ENCODE measurements at places on chromosomes 4 and X.

GRCh38 chr4:15659768-15660570 is 4.8 kb upstream of the FBXL5 start:
- DNase-seq: no peak

GRCh38 chr4:158530381-158530780 is 8.7 kb downstream of the RXFP1 start:
- no peak for DNase-seq

DNA sequence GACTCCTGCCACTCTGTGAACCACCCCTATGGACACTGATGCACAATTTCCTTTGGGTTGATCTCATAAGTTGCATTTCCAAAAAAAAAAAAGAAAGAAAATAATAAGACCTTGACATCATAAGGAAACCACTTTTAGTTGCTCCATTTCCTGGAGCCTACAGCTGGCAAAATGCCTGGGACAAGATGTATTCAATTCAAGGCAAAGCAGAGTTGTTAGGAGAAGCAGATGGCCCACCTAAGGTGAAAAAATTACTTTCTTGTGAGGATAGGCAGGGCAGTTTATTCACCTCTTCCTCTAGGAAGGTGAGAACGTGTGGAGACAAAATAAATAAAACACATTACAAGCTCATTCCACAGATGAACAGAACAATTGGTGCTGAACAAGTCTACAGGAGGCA is 14.1 kb upstream of the SCRG1 start:
- DNase-seq: no peak

- DNase-seq: peak; percentile 25
Measured at GRCh38 chr4:121217351-121217750, 53.2 kb upstream of the TNIP3 start.

DNA sequence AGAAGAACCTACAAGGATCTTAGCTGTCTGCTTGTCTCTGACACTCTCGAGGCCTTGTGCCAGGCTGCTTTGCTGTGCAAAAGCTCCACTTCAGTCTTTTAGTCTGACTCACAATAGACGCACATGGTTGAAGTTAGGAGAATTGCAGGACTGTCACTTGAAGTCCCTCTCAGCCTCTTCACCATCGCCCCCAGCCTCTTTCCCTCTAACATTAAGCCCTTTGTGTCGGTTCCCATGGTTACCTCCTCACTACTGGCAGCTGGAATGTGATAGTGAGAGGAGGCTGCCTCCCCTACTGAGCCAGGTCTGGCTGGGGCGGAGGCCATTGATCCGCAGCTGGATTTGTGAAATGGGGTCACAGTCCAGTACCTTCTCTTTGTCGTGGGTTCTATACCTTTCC is 201.8 kb downstream of the SOWAHB start:
- DNase-seq: no peak

DNA sequence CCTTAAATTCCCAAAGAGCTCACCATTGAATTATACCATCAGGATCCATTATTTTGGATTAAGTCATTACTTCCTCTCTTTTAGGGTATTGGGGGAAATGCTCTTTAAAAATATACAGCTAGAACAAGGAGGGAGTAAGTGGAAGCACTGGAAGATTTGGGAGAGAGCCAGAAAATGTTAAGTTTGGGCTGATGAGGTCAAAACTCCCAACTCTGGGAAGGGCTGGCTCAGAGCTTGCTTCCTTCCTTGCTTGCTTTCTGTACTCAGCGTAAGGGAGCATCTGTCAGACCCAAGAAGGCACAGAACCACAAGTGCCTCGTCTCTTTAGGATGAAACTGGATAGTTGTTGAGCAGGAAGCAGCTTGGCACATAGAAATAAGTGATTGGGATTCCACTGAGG is 138.2 kb downstream of the GUCY2F start:
- no peak for DNase-seq

GRCh38 chr4:171817026-171817425 is 3.8 kb downstream of the GALNTL6 start:
- no peak for DNase-seq

DNA sequence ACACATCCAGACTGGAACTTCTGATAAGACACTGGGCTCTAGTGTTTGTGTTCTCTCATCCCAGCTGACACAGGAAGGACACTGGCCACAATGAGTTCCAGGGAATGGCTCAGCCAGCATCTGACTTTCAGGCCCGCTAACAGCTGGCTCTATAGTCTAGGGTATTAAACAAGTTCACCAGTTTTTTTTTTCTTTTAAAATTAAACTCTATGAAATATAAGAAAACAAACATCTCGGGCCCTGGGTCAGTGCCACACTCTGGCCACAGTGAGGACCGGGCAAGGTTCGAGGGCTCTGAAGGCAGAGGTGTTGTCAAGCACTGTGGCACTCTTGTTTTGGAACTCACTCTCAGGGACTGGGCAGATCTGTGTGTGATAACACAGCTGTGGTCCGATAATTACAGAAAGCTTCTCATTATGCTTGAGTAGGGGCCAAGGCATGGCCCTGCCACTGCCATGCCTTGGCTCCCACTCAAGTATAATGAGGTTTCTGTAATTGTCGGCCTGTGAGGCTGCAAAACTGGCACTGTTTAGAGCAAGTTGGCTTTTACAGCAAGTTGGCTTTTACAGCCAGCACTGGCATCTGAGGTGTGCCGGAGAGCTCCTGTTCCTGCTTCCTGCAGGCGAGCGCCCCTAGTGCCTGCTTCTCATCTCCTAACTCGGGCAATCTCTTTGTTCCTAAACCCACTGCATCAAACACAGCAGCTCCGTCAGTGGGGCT is 62.8 kb downstream of the PPP1R2C start:
- no peak for DNase-seq

DNA sequence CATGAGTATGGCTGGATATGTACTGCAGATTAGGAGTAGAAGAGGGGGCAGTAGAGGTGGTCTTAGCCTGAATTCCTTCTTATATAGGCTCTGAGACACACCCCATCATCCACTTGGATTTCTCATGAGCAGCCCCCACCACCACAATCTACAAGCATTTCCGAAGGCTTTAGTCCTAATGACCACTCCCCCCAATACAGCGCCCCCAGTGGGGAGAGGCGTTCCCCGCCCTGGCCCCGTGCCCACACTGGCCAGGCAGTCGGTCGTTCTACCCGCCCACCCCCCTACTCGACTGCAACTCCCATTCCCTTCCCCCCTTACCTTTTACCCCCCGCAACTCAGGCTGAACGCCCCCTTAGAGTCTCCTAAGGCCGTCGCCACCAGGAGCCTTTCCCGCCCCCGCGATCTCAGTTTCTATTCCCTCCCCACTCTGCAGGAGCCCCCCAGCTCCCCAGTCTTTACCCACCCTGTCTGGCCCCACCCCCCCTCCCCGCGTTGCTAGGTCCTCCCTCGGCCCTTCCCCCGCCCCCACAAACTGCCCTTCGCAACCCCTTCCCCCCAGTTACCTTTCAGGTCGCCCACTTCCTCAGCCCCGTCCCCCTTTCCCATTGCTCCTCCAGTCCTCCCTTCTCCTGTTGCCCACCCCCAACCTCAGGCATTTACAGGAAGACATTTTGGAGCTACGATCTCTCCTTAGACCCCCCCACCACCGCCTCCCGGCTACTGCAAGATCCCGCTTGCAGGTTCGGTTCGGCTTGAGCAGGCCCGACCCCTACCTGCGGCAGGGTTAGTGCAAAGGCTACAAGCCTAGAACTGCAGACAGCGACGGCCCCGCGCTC is 468 bp downstream of the ZMYM3 start:
- DNase-seq: no peak

DNA sequence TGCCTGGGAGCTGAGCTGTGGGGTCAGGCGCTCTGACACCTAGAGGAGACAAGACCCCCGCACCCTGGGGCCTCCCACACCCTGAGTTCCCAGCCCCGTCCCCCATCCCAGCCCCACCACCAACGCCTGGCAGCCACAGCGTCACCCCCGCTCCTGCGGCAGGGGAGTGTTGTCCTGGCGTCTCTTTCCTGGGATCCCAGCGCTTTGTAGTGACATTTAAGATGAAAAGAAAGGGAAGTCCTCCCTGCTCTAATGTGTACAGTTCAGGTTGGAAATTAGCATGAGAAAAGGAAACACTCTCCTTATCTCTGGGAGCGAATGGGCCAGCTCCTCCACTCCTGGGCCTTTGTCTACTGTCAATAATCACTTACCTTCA is 112.1 kb downstream of the FAM53A start:
- DNase-seq: no peak

GRCh38 chr4:81399306-81400086 is 72.2 kb downstream of the RASGEF1B start:
- no peak for DNase-seq

GRCh38 chrX:17882680-17883079 is 21.6 kb upstream of the RAI2 start:
- no peak for DNase-seq

DNA sequence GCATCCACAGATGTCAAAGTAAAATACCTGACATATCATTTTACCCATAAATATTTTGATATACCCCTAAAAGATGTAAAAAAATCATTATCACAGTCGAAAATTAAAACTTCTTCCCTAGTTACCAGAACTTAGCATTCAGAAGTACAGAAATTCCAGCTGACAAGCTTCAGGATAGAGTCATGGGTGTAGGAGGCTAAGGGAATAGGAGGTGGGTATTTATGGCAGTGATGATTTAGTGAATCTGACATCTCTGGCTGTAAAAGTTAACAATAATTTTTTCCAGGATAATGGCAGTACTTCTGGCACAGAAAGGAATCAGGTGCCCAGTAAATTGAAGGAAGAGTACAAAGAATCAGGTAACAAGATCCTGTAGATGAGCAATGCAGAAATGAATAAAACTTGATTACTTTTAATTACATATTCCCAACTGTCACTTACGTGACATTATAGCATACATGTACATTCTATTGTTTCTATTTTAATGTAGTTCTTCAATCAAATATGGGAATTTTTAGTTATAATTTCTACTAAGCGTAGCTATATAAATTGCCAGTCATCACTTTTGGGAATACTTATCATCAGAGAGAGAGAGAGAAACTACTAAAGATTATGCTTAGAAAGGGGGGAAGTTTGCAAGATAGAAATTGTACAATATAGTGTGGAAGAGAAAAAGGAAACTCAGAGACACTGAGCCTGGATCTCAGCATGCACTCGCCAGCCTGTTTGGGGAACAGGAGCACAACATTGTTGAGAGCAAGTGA is 143.4 kb downstream of the TMEM144 start:
- no peak for DNase-seq

DNA sequence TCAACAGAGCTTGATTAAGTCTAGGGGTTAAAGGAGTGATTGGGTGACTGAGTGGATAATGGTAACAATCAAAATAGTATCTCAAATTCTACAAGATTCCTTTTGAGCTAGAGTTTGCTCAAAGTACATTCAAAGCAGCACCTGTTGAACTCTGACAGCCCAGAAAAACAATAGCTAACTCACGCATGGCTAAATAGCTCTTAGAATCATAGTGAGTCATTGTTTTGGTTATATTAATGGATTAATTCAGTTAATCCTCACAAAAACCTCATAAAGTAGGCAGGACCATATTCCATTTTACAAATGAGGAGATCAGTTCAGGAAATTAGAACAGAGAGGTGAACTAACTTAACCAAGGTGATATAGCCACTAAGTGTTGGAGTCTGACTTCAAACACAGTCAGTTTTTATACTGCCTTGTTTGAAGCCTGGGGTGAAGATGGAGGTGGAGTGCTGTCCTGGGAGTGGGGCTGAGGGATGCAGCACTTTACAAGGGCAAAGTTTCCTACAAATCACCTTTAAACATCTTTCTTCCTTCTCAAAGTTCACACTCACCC is 35.9 kb upstream of the PPM1K start:
- no peak for DNase-seq

DNA sequence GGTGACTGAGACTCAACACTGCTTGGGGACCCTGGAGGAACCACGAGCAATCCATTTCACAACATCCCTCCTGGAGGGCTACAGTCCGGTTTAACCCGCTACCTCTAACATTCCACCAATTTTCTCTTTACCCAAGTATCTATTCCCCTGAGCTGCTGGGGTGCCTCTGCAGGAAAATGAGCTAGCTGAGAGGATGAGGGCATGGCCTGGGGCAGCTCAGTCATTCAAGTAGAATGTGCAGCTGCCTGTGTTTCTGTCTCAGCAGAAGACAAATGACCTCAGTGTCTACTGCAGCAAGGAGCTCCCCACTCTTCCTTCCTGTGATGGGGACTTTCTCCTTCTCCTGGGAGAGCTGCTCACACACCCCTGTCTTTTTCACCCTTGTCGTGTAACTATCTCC is 120.8 kb downstream of the ZNF518B start:
- no peak for DNase-seq

GRCh38 chr4:41887821-41888686 is 47.2 kb upstream of the TMEM33 start:
- DNase-seq: no peak

DNA sequence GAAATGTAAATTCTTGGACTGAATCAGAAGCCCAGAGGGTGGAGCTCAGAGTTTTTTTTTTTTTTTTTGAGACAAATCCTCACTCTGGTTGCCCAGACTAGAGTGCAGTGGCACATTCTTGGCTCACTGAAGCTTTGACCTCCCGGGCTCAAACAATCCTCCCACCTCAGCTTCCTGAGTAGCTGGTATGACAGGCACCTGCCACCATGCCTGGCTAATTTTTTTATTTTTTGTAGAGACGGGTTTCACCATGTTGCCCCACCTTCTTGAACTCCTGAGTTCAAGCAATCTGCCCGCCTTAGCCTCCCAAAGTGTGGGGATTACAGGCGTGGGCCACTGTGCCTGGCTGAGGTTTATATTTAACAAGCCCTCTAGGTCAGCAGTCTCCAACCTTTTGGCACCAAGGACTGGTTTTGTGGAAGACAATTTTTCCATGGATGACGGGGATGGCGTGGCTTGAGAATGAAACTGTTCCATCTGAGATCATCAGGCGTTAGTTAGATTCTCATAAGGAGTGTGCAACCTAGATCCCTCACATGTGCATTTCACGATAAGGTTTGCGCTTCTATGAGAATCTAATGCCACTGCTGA is 76.7 kb downstream of the FHIP1A start:
- DNase-seq: no peak

GRCh38 chr4:7089213-7089986 is 21.5 kb upstream of the GRPEL1 start:
- DNase-seq: no peak

DNA sequence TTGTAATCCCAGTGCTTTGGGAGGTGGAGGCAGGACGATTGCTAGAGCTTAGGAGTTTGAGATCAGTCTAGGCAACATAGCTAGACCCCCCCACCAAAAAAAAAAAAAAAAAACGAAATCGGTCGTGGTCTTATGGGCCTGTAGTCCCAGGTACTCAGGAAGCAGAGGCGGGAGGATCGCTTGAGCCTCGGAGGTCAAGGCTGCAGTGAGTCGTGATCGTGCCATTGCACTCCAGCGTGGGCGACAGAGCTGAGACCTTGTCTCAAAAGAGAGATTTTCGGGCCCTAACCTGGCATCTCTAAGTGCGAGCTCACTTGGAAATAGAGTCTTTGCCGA is 7.0 kb upstream of the LETM1 start:
- DNase-seq: no peak

DNA sequence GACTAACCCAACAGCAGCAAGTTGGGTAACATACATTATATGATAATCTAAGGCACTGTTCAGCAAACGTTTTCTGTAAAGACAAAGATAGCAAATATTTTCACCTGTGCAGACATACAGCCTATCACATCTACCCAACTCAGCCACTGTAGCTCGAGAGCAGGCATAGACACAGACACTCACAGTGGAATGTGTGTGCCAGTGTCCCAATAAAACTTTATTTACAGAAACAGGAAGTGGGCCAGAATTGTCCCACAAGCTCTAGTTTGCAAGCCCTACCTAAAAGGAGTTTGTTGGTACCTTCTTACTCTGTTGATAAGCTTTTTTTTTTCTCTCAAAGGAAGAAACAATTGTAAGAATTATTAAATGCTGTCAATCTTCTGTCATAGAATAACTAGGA is 11.9 kb upstream of the FAM9A start:
- DNase-seq: no peak
